Cortex of kidney (tissue), 1 donor: ENCODE measurements at places on chromosomes 2 and 18.

GRCh38 chr18:67525328-67526099, 9.0 kb upstream of the DSEL start:
- DNase-seq, result no peak

GRCh38 chr2:164599954-164600589, 21.2 kb downstream of the GRB14 start:
- DNase-seq, result no peak

DNA sequence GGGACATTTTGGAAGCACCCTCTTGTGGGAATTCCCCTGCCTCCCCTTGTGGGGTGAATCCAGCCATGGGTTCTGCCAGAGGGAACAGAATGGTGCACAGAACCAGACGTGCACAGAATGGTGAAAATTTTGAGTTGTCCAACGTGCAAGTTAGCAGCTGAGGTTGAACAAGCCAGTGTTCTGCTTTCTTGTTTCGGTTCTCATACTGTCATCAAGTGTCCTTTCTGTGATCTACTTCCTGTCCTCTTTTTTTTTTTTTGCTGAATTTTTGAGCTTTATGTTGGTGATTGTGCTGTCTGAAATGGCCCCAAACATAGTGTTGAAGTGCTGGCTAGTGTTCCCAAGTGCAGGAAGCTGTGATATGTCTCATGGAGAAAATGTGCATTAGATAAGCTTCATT, 21.5 kb upstream of the REEP1 start:
- no peak for DNase-seq

- DNase-seq, result no peak
Measured at GRCh38 chr18:25284861-25285550, 67.0 kb downstream of the ZNF521 start.
